ENCODE measurements at places on chromosomes 3 and 15.

DNA sequence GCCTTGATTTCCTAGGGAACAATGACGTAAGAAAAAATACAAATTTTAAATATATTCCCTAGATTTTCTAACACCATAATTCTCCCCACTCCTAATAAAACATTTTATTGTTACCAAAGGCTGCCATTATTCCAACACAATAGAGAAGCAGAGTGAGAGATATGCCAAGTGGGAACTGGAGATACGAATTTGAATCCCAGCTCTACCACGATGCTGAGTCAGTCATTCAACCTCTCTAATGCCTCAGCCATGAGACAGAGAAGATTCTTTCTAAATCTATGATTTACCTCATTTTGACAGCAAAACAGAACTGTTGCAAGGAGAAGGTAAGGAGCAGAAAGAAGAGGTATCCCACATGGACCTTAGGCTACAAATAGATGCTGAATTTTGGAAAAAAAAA is 112.5 kb downstream of the IGF2BP2 start:
- DNase-seq, result no peak

DNA sequence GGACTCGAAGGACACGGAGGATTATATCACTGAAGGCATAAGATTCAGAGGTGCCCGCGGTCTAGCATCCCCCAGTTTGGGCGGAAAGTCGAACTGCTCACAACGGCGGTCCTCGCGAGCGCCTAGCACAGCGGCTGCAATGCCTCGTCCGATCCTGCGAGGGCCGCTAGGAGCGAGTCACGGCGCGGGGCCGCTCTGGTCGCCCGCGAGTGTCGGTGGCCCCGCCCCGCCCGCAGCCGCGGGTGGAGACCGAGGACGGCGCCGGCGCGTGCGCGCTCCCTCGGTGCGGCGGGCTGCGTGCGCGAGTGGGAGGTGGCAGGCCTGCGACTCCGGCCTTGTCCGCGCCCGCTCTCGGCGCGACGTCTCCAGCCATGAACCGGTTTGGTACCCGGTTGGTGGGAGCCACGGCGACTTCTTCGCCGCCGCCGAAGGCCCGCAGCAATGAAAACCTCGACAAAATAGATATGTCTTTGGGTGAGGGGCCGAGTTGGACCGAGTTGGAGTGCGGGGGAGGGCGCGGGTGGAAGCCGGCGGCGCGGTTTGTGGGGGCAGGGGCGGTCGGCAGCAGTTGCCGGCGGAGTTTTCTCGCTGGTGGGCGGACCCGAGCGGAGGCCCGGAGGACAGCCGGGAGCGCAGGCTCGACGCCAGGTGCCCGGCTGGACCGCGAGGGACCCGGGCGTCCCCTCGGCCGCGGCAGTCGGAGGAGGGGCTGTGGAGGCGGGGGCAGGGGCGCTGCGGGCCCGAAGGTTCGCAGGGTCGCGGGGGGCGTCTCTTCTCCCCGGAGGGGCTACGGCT is at the start of gene FYTTD1:
FYTTD1 (plus strand) TSS at position 283 of the 795 bp plus-strand sequence; CDS start at position 372, 89 bp downstream.
- peak; percentile 93 for DNase-seq

DNA sequence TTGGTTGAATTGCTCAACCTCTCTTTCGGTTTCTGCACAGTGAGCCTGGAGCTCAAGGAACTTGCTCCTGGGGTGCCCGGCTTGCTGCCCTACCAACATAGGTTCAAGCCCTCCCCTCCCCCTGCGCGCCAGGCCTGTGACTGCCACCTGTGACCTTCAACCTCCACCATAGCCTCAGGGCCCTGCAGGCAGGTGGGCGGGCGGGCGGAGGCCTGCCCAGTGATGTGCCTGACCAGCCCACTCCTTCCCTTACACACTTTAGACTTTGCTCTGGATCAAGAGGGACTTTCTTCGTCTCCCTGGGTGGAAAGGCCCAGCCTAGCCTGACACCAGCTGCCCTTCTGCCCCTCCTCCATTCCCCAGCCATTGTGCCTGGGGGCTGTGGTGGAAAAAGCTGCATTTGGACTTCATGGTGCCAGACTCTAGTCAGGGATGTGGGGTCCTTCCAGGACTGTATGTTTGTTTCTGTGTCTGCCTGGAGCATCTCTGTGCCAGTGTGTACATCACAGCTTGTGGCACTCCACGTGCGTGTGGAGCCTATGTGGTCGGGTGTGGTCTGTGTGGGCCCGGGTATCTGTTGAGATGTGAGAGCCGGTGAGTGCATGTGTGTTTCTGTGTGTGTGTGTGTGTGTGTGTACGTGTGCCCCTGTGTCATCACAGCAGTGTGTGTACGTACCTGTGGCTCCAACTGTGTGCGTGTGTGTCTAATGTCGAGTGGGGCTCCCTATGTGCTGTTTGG is 9.5 kb downstream of the PRKCD start:
- DNase-seq, result peak; percentile 92

DNA sequence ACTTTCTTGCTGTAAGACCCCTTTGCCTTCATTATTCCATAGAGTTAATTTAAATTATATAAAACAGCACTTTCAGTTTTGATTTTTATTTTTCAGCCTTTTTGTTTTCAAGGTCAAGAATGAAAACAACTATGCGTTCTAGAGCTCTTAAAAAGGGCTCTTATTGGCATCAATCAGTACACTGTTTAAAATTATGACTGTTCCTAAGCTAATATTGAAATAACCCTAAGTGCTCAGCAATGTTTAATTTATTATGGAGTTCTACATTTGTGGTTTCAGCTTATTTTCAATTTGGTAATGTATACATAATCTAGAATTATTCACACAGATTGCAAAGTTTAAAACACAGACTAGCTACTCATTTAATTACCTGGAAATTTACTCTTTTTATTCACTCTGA is 179.4 kb downstream of the MBNL1 start:
- DNase-seq, result no peak

- peak; percentile 30 for DNase-seq
These were observed 7.2 kb downstream of the CLCN2 start for GRCh38 chr3:184354121-184354728.

- no peak for DNase-seq
These were observed 152.2 kb upstream of the SLC24A5 start for GRCh38 chr15:47968593-47968992.

GRCh38 chr3:8658306-8659212 is 14.0 kb upstream of the SSUH2 start:
- no peak for DNase-seq

GRCh38 chr3:112376992-112377391 is 44.0 kb downstream of the CD200 start:
- DNase-seq, result peak; percentile 61

- no peak for DNase-seq
These were observed 45.7 kb downstream of the UBP1 start for GRCh38 chr3:33394403-33395054.

DNA sequence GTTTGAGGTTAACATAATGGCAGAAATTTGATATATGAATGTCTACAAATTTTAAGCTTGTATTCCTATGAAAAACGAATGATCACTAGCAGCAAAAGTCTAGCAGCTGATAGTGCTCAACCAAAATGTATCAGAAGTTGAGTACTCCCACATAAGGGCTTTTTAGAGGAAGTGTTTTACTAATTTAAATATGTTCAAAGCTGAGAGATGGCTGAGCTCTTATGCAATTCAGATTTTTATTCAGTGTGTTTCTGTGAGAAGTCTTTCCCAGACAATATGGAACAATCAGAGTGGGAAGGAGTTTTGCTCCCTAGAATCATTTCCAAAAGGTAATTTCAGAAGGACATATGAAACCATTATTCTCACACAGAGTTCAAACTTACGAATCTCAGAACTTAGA is 327.0 kb downstream of the ZPLD1 start:
- no peak for DNase-seq

DNA sequence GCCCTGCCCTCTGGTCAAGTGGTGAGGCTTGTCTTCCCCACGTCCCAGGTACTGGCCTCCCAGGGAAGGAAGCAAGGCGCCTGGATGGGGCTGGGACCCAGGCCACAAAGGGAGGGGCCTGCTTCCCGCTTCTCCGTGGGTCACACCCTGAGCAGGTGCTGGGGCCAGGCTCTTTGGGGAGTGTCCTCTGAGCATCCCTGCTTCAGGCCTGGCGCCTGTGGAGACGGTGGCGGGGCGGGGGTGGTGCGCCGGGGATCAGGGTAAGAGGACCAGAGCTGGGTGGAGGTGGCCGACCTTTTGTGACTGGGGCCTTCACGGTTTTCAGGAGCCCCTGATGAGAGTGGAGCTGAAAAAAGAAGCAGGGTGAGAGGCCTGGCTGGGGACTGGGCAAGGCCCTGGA is 3.6 kb downstream of the PLA2G4B start:
- DNase-seq, result no peak

GRCh38 chr3:177598097-177598833 is 401.0 kb upstream of the TBL1XR1 start:
- no peak for DNase-seq

DNA sequence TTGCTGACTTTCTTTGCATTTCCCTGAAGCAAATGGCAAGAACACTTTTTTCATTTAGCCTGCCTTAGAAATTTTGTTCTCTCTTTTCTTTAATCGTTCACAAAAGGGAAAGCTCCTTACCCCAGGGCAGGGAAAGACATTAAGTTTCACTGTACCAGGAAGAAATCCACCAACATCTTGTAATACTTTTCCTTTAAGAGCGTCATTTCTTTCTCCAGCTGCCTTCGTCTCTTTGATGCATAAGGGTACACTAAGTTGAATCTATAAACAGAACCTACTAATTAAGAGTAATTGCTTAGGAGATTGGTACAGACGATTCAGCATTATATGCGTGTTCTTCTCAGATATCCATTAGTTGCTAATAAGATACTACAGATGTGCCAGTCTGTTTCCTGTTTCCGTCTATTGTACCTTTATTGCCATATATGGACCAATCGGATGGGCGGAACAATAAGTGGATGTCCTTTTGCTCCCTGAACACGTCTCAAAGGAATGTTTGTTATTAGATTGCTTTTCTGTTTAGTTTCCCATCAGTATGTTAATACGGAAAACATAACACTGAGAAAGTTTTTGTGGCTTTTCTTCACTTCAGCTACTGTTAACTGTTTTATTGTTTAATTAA is 276.7 kb upstream of the RARB start:
- DNase-seq, result no peak

- DNase-seq, result no peak
These were observed 92.0 kb downstream of the GAP43 start for GRCh38 chr3:115715241-115715745.

DNA sequence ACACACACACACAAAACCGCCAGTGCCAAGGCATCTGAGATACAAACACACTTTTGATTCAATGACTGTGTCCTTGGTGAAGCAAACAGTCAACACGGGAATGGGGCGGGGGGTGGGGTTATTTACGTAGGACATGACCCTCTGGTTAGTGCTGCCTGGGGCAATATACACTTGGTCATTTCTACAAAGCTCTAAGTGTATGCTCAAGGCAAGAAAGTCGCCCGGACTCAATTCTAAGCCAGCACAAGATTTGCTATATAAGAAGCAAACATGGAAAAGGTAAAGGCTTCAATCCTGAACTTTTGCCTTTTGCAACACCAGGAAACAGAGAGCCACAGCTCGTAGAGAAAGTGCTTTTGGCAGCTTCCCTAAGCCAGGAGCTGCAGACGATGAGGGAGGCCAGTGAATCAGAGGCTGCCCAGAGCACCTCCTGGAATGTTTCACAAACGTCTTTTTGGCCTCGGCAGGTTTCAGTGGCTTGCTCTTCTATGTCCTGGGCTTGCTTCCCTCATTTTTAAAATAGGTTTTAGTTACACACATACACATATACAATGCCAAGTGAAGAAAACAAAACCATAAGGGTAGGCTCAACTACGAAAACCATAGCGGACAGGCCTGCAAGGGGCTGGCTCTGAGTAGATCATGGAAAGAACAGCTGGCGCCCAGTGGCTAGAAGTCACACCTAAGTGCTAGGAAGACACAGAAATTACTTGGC is 73.6 kb downstream of the TM4SF4 start:
- no peak for DNase-seq

DNA sequence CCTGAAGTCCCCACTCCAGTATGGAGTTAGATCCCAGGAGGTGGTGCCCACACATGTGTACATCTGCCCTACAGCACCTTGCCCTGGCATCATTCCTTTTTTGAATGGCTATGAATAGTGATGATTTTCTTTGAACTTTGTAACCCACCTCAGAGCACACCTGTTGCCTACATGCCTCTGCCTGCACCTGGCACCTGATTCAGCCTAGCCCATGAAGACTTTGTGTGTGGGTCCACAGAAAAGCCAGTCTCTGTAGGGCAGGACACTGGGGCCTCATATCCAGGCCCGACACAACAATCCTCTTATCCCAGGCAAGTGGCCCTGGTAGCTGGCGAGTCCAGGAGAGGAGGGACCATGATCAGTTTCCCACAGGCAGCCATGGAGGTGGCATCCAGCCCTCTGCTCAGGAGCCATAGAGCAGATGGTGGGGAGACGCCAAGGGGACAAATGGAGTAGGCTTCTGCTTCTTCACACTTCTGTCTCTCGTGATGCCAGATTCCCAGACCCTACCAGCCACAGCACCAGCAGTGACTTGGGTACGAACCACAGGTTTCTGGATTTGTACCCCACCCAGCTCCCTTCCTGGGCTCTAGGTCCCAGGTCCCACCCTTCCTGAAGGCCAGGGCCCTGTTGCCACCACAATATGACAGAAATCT is 230.7 kb downstream of the UACA start:
- DNase-seq, result no peak

- no peak for DNase-seq
These were observed 38.8 kb downstream of the PARP14 start for GRCh38 chr3:122719273-122719921.

DNA sequence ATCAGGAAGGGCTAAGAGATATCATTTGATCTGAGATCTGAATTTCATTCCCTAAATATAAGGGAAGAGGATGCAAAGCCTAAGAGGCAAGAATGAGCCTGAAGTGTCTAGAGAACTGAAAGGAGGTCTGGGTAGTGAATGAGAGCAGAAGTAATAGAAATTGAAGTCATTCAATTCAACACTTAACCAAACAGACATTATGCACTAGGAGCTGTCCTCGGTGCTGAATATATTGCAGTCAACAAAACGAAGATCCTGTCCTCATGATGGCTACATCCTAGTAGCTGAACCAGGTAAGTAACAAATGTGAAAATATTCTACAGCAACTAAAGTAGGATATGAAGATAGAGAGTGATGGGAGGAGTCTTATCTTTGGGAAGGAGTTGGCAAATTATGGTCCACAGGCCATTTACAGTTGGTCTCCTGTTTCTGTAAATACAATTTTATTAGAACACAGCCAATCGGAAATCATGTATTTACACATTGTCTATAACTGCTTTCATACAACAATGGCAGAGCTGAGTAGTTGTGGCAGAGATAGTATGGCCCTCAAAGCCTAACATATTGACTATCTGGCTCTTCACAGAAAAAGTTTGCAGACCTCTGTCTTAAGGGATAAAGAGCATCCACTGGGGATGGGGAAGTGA is 192.9 kb upstream of the CADPS start:
- no peak for DNase-seq

DNA sequence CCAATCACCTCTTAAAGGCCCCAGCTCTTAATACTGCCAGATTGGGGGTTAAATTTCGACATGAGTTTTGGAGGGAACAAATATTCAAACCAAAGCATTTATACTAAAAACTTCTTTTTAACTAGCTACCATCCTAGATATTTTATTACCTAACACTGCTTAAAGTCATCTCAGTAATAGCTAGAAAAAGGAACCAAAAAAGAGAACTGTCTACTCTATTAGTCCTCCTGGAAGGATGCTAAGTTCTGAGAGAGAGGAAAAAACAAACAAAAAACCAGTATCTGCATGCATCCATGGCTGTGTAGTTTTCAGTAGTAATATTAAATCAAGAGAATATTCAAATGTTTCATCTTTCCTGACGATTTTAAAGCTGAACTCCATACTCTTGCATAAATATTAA is 5.8 kb downstream of the CPOX start:
- DNase-seq, result no peak

- DNase-seq, result no peak
These were observed 26.2 kb upstream of the SLC12A8 start for GRCh38 chr3:125238759-125239158.

Data from inflammatory macrophage (primary cell).